ENCODE measurements at places on chromosomes 6 and 20.

GRCh38 chr20:45229264-45230056, 8.3 kb downstream of the SEMG2 start:
- peak; percentile 33 for DNase-seq

DNA sequence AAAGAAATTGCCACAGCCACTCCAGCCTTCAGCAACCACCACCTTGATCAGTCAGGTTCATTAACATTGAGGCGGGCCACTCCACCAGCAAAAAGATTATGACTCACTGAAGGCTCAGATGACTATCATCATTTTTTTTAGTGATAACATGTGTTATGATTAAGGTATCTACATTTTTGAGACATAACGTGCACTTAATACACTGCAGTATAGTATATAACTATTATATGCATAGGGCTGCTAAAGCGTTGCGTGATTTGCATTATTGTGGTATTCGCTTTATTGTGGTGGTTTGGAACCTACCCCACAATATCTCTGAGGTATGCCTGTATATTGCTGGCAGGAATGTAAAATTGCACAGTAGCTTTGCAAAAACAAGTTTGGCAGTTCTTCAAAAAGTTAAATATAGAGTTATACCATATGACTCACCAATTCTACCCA, 6.8 kb upstream of the RIPK1 start:
- DNase-seq, result no peak

- no peak for DNase-seq
Observed at GRCh38 chr6:40626886-40627285, 39.7 kb upstream of the LRFN2 start.

GRCh38 chr6:1348675-1349074, 36.8 kb downstream of the FOXQ1 start:
- DNase-seq, result no peak

DNA sequence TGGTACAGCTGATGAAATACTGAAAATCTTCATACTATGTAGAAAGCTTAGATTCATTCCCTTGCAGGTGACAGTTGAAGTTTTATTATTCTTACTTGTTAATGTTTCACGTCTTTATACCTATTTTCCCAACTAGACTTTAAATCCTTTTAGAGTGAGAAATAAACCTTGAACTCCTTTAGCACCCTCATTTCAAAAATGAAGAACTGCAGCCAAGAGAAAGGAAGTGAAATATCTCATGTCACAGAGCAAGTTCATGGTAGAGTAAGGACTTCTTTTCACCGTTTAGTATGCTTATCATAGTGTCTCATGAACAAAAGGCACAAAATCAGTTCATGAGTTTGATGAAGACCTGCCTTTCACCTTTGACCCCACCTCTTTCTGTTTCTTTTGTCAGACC, 38.5 kb downstream of the ORC3 start:
- no peak for DNase-seq

- DNase-seq, result no peak
Observed at GRCh38 chr20:36827541-36828279, 48.2 kb upstream of the TLDC2 start.

DNA sequence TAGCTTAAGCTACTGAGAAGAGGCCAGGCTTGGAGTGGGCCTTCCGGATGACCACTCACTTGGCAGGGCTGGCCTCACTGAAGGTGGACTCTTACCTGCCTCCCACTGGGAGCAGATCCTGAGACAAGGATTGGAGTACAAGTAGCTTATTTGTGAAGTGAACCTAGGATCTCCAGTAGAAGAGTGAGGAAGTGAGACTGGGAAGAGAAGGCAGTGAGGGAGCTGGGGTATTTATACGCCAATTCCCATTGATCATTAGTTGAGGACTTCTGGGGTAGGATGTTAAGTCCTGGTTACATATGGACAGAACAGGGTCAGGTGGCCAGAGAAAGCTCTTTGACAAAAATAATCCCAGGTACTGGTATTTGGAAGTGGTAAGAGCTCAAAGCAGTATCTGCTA, 32.3 kb upstream of the RNF24 start:
- no peak for DNase-seq

- peak; percentile 82 for DNase-seq
Observed at GRCh38 chr6:73675466-73676098, 20.4 kb upstream of the CD109 start.

DNA sequence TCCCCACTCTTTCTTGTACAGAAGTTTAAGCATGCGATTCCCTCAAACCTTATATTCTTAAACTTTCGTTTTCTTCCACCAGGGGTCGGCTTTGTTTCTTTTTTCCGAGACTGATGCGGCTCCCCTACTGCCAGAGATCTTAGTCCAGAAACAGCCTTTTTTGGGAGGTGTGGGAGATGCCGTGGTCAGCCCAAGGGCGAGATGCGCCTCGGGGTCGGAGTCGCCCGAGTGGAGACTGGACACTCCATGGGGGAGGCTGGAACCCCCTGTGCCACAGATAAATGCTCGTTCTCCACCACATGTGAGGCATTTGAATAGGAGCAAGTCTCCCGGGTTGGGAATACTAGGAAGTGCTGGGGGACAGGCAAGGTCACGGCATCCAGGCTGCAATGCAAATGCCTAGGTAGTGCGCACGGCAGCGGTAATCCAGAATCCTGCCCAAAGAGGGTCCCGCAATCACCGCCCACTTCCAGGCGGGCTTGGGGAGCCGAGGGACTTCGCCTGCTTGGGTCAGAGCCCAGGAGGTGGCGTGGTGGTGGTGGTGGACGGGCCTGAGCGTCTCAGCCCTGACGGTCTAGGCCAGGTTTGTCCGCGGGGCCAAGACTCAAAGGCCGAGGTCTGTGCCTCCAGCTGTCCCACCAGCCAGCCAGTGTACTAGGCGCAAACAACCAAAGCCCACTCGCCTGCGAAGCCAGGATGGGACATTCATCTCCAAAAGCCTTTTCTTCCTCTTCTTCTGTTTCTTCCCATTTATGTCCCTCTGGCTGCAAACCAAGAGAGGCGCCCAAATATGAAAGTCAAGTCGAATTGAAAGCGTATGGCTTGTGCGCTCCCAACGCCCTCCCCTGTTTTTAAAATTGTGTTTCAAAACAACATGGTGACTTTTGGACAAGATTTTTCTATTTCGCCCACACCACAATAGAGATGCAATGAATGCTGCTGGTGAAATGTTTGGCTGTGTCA, 39.3 kb upstream of the OSTM1 start:
- DNase-seq, result peak; percentile 31

DNA sequence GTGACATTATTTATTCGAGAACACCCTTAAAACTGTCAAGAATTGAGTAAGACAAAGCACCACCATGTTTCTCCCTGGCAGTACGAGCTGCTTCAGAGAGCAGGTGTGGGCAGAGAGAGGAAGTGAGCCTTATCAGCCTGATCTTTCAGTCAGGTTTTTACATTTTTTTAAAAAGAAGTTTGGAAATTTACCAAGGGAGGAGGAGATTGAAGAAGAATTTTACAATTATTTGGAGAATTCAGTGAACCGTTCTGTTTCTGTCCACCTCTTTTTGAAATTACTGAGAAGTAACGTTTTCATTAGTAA, 75.5 kb downstream of the ZDHHC14 start:
- no peak for DNase-seq

DNA sequence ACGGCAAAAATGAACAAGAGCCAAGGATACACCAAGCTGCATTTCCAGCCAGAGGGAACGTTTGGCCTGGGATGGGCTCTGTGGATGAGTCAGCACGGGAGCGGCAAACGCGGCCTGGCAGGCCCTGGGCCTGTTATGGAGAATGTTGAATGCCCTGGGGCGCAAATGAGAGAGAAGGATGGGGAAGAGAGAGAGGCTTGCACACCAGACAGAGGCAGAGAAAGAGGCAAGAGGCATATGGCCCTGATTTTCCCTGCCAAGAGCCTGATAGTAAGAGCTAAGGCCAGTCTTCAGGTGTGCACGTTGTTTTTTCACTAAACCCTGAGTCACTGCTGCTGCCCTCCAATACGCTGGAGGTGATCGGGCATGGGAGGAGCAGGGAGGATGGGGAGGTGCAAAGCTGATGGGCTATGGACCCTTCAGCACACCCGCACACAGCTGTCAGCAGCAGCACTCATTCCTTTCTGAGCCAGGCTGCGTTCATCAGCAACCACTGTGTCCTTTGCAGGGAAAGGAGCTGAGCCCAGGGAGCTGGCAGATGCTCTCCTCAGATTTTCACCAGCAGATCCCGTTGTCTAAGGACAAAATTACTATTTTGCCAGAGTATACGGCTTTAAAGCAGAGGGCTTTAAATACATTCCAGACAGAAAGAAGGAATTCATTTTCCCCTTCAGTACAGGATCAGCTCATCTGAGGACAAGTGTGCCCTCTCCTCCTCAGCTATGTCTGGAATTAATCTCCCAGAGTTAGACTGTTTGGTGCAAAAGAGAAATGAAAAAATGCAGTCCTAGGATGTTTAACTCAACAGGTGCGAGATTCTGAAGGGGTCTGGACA, 61.7 kb upstream of the SLC22A23 start:
- DNase-seq, result no peak

DNA sequence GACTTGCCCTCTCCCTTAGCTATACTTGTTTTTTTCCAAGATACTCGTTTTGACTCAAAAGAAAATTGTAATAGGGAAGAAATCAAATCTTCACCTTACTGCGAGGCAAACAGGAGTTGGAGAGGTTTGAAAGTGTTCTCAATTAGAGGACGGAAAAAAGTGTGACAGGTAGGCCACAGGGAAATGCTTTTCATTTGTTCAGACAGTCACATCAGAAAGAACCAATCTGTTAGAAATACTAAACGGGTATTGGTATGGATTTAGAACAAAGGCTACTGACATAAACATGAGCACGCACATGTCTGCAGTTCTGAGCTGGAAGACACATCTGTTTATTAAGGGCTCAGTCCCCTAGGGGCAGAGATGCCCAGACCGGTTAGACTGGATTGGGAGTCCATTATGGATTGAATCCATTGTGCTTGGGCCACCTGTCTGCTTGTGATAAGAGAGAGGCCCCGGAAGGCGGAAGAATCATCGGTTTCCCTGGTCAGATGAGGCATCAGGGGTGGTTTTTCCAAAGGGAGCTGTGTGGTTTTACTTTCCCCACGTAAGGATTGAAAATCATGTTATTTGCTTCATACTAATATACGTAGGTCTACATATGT, 220.9 kb upstream of the MYLIP start:
- no peak for DNase-seq

DNA sequence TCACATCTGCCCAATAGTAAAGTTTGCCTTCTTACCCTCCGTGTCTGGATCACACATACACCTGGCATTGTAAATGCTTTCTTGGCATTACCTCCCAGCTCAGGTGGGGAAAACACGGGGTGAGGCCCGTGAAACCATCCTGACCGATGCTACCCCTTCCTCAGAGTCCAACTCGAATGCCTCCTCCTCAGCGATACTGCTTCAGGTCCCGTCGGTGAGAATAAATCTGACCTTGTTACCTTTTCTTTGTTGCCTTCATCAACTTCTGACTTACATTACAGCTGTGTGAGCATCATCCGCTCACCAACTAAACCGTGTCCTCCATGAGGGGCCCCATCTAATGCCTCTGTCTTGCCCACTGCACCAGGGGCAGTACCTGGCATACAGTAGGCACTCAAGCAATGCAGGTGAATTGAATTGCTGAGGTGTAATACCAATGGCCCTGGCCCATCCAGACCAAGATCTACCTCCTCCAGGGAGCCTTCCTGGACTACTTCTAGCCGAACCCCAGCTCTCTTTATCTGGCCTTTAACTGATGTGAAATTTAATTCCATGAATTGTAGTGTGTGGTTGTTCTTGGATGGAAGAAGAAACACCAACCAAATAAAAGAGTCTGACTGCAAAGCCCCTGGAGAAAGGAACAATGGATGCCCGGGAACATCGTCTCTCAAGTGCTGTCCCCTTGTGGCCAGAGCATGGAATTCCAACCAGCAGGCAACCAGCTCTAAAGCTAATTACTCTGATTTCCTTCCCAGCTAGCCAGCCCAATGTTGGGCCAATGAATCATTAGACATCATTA, 141.5 kb downstream of the ANKRD60 start:
- no peak for DNase-seq

DNA sequence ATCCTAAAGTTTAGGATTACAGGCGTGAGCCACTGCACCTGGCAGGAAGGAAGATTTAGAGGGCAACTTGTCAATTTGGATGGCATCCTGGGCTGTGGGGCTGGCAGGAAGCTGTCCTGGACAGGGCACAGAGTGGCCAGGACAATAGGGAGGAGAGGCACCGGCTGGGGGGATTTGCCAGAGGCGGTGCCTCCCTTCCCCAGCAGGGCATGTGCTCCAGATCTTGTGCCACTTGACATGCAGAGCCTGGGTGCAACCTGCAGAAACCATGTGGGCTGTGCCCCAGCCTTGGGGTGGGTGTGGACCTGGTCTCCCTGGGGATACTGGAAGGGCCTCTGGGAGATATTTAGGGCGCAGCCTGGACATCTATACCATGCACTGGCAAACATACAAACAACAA, 58.6 kb upstream of the EEF1A1 start:
- DNase-seq, result no peak

DNA sequence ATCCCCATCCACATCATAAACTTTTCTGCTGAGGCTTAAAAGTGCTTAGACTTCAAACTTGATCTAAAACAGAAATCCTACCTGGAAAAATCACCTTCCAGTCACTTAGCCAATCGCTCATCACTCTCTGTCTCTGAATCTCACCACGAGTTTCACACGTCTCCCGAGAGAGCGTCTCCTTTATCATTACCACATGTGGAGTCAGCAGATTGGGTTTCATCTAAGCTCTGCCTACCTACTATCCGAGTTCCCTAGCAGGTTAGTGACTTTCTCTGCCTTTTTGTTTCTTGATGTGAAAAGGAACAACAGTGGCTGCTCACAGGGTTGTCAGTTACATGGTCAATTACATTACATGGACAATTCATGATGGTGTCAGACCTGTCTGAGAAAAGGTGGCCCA, 286.2 kb downstream of the ESR1 start:
- DNase-seq, result no peak

DNA sequence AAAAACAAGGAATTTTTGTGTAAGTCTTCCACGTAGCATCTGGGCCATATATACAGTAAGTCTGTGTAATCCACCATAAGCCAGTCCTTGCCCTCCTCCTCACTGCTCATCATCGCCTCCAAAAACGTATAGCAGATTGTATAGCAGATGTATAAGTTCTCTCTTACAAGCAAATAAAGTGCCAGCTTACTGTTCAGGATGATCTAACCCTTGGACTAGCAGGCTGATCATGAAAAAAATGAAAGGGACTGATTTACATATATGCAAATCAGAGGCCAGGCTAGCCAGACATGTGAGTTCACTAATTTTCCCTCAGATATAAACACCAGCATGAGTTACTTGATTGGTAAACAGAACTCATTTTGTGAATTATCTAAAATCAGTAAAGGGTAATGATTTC, 171.5 kb downstream of the LY86 start:
- no peak for DNase-seq

DNA sequence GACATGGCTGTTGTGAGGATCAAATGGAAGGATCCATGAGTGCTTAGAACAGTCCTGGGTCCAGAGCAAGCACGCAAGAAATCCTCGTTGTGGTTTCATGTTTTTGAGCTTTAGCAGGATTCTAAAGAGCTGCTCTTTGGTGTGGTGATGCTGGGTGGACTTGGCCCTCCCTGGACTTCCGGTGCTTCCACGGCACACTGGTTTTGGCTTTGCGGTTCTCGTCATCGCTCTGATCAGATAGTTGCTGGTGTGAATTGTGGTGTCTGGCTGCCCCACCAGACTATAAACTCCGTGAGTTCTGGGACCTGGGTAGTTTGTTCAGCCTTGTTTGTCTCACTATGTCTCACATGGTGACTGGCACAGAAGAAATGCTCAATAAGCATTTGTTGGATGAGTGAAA, 3.3 kb downstream of the HNF4A start:
- DNase-seq, result no peak

- DNase-seq, result no peak
Observed at GRCh38 chr6:143000811-143001210, 55.8 kb upstream of the HIVEP2 start.

All from hematopoietic multipotent progenitor cell treated with erythropoietin and hydrocortisone succinate and interleukin-3 and kit ligand, for 17 days (in vitro differentiated cells).